NCI-H187 (cell line): ENCODE measurements at places on chromosomes 16 and 17.

GRCh38 chr16:89555780-89556179 is 4.7 kb upstream of the RPL13 start:
- DNase-seq = no peak

- DNase-seq = no peak
Observed at GRCh38 chr17:43709210-43709609, 47.5 kb upstream of the MEOX1 start.

- no peak for DNase-seq
Observed at GRCh38 chr17:38600416-38600815, 5.3 kb downstream of the SRCIN1 start.

GRCh38 chr17:76598004-76598439 is 12.4 kb upstream of the ST6GALNAC2 start:
- no peak for DNase-seq

DNA sequence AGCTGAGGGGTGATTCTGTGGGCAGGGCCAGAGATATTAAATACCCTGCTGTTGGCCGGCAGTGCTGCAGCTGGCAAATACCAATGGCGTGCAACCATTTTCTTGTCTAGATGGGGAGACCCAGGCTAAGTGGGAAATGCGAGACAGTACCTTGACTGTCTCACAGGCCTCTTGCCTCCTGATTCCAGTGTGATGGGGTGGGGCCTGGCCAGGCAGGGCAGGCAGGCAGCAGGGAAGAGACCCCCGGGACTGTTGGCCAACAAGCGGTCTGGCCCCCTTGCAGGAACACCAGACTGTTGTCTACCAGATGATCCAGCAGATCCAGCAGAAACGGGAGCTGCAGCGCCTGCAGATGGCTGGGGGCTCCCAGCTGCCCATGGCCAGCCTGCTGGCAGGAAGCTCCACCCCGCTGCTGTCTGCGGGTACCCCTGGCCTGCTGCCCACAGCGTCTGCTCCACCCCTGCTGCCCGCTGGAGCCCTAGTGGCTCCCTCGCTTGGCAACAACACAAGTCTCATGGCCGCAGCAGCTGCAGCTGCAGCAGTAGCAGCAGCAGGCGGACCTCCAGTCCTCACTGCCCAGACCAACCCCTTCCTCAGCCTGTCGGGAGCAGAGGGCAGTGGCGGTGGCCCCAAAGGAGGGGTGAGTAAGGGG is 5.7 kb upstream of the CISD3 start:
- peak; percentile 35 for DNase-seq

- no peak for DNase-seq
Observed at GRCh38 chr16:30065943-30066760, 592 bp downstream of the ALDOA start.

- no peak for DNase-seq
Observed at GRCh38 chr17:68327823-68328557, 36.7 kb downstream of the ARSG start.

DNA sequence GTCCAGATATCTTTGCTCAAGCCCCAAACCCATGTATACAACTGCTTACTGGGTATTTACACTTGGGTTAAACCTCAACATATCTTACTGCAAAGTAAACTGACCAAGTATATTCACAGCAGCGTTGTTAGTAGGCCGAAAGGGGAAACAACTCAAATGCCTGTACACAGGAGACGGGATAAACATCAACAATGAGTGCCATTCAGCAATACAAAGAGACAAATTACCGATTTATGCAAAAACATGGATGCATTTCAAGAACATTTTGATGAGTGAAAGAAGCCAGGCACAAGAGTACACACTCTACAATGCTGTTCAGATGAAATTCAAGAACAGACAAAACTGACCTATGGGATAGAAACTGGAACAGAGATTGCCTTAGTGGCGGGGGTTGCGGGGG is 136.3 kb upstream of the CACNG3 start:
- no peak for DNase-seq

GRCh38 chr16:47927330-47927729 is 228.5 kb downstream of the ABCC12 start:
- DNase-seq = no peak

GRCh38 chr16:50685462-50686063 is 4.5 kb upstream of the SNX20 start:
- no peak for DNase-seq

- DNase-seq = no peak
Observed at GRCh38 chr17:55903028-55903690, 152.3 kb downstream of the PCTP start.

DNA sequence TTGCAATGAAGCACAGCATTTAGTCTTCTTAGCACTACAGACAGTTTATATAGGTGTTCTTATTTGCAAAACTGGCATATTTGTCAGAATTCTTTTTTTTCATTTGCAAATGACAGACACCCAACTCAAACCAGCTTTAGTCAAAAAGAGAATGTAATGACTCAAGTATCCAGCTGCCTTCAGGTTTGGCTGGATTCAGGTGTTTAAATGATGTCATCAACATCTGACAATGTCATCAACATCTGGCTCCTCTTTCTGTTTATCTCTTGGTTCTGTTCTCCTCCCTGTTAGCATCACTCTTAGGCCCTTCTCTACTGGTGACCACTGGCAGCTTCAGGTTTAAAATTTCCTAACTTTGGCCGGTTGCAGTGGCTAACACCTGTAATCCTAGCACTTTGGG is 18.9 kb downstream of the TMC5 start:
- DNase-seq = no peak

DNA sequence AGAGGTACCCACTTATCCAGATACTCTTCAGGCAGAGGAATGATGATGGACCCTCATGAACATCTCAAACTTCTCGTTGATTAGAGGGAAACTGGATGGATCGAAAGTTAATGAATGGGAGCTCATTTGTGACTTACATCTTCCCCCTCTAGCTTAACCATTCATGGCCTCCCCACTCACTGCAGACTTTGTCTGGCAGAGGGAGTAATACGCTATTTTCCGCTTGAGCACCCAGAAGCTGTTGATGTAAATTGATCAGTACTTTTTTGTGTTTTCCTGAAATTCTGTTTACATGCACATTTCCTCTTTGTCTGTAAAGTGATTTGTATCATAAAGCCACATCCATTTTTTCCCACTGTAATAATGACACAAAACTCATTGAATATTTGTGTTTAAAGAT is 239.1 kb upstream of the RBFOX1 start:
- no peak for DNase-seq

DNA sequence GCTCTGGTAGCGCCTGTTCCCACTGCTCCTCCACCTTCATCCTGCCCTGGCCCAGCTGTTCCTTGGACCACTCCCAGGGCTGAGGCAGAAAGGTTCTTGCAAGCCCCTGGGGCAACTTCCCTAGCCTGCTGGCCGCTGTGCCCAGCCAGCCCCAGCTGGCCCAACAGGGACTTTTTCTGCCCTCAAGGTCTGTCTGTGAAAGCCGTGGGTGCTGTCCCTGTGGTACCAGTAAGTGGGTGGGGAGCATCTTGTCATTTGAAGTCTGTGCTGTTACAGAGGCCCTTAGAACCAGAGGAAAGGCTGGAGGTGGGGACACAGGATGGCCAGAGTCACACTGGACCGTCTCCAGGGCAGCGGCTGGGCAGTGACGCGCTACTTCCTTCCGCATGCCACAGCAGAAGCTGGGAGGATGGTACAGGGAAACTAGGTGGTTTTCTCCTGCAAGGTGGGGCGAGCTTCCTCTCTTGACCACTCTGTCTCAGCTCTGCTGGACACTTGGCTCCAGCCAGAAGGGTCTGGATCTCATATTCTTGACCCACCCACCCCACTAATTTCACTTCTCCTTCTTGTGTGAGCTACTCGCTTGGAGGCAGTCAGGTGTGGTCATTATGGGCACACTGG is 87.8 kb downstream of the PLCG2 start:
- no peak for DNase-seq

GRCh38 chr16:60407034-60407433 is 1629.2 kb downstream of the CDH8 start:
- no peak for DNase-seq

DNA sequence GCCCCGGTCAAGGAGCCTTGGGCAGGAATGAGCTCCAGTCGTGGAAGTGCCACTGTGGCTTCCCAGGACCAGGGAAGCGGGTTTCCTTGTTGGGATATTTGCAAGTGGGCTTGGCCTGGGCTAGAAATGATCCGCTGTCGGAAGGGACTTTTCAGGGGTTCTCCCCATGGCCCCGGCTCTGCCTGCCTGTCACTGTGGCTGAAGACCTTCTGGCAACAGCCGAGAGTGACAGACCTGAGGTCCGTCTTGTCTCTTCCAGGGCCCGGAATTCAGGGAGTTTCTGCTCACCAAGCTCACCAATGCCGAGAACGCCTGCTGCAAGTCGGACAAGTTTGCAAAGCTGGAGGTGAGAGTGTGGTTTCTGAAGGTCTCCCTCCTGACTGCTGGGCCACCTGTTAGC is 57.7 kb downstream of the OR1D5 start:
- no peak for DNase-seq

- DNase-seq = no peak
Observed at GRCh38 chr16:4970010-4970409, 11.9 kb downstream of the SEC14L5 start.

DNA sequence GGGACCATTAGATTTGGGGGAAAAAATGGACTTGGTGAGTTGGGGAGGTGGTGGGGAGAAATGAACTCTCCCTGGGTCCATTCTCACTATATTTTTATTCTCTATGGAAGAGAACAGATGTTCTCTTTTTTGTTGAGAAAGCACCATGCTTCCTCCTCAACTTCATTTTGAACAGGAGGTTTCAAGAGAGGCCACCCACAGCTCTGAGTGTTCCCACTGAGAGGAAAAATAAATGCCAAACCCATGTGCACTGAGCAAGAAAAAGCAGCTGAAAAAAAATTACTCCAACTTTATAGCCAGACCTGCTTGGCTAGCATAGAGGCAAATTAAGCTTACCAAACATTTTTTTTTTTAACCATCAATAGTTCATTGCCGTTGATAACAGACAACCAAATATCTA is 883.6 kb downstream of the KCNJ2 start:
- DNase-seq = no peak

GRCh38 chr17:6495450-6496115 is 51.3 kb downstream of the PIMREG start:
- no peak for DNase-seq

DNA sequence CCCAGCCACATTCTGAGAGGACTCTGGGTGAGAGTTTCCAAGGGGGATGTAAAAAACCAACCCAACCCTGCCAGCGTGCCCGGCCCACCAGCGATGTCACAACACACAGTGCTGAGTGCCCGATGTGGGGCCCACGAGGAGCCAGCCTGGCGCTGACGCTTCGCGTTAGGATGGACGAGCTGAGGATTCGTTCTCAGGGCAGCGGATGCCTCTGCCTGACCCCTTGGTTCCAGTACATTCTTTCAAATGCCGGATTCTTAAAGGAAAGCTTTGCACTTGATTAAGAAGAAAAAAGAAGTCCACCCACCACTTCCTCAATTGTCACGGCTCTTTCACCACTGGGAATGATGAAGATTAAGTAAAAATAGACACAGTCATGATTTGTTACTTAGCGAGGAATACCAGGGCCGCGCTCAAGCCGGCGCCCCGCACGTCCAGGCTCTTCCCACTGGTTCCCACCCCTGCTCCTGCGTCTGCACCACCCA is 79.4 kb downstream of the IRF8 start:
- DNase-seq = no peak

- DNase-seq = no peak
Observed at GRCh38 chr16:89890200-89890599, 16.8 kb downstream of the TCF25 start.

- no peak for DNase-seq
Observed at GRCh38 chr16:4182581-4183236, 59.2 kb downstream of the SRL start.

GRCh38 chr16:31354394-31355291 is at the start of gene ITGAX:
Gene ITGAX, plus strand, starts transcription at chr16:31355176. Its CDS starts 79 bp downstream, at chr16:31355255.
- DNase-seq = no peak

GRCh38 chr17:72998343-72998742 is 94.1 kb downstream of the SLC39A11 start:
- no peak for DNase-seq

GRCh38 chr17:80878876-80879722 is 112.5 kb upstream of the CHMP6 start:
- no peak for DNase-seq

- DNase-seq = no peak
Observed at GRCh38 chr17:49497148-49498028, 2.3 kb downstream of the NGFR start.

DNA sequence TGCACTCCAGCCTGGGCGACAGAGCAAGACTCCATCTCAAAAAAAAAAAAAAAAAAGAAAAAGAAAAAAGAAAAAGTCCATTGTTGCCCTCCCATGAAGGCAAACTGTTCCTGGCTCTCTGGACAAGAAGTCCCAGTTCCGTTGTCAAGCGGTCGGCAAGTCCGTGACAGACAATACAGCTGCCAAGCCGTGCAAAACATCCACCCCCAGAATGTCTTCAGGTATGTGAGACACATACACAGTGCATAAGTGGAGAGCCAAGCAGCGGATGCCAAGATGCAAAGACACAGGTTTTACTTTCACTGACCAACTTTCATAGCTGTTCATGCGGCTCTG is 33.6 kb upstream of the APPBP2 start:
- no peak for DNase-seq

GRCh38 chr17:36001862-36002603 is 680 bp upstream of the CCL15 start:
- peak; percentile 49 for DNase-seq

GRCh38 chr16:49010396-49010795 is 271.2 kb downstream of the CBLN1 start:
- no peak for DNase-seq

DNA sequence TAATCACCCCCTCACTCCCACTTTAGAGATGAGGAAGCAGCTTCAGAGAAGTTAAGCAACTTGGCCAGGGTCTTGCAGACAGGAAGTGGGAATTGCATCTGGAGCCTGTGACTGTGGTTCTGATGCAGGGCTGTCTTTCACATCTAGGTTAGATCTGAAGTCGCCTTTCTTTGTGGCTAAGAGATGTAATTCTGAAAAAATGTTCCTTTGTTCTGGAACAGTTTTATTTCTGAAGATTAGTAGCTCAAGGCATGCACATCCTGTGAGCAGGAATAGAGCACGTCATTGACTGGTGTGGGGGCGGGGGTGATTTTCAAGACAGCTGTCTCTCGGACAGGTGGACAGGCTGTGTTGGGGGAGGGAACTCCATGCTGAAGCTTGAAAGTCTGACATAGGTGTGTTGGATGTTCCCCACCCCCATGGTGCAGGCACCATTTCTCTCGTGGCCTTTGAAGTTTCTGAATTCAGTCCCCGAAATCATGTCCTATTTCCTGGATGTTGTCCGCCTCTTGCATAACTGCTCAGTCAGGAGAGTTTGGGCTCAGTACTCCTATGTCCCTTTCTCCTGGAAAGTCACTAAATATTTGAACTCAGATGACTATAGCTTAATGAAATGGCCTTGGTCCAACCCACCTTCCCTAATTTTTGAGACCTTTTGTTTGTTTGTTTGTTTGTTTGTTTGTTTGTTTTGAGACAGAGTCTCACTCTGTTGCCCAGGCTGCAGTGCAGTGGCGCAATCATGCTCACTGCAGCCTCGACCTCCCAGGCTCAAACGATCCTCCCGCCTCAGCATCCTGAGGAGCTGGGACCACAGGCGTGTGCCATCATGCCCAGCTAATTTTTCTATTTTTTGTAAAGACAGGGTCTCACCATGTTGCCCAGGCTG is 21.0 kb upstream of the HERPUD1 start:
- no peak for DNase-seq
